ENCODE measurements at places on chromosomes 13 and 19.

- no peak for DNase-seq
Measured at GRCh38 chr13:84455143-84455905, 573.0 kb upstream of the SLITRK1 start.

- DNase-seq, result no peak
Measured at GRCh38 chr19:50311723-50312635, 17.2 kb downstream of the KCNC3 start.

GRCh38 chr19:41548954-41549688 is 26.8 kb upstream of the CEACAM21 start:
- DNase-seq, result peak; percentile 93

GRCh38 chr19:5127717-5128116 is 158.8 kb downstream of the KDM4B start:
- no peak for DNase-seq

DNA sequence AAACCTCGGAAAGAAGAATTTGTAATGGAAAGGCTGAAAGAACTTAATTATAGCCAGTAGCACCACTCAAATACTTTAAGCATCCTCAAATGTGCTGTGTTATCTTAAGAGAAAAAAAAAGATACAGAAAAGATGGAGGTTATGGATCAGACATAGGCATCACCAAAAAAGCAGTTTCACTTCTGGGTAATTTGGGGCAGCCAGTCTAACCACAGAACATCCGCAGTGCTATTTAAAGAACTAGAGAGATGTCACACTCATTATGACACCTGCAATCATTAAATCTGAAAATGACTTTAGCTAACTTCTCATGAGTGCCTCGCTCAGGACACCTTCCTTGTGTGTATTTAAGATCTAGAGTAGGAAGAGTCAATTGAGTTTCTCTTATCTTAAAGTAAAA is 211.8 kb downstream of the RBM26 start:
- peak; percentile 94 for DNase-seq

GRCh38 chr13:79314652-79315051 is 91.4 kb downstream of the RBM26 start:
- no peak for DNase-seq

DNA sequence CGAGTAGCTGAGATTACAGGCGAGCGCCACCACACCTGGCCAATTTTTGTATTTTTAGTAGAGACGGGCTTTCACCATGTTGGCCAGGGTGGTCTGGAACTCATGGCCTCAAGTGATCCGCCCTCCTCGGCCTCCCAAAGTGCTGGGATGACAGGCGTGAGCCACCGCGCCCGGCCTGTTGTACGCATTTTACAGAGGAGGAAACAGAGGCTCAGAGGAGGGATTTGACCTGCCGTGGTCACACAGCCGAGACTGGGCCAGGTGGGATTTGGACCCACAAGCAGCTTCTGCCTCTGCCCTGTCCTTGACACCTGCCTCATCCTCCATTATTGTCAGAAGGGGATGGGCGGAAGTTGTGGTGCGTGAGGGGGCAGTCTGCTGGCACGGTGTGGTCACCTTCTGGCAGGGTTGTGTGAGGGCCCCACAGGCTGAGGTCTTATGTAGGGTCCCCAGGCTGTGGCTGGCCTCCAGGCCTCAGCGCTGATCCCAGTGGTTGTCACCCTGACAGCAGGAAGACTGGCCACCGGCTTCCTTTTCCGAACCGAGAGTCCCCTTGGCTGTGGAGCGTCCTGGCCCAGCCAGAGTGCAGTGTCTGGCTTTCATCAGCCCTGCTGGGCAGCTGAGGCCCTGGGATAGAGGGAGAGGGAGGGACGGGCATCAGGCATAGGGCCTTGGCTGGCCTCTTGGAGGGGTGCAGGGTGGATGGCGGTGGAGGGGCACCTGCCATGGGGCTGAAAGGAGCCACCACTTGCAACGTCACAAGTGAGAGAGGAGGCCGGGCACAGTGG is 20.3 kb downstream of the NFIC start:
- DNase-seq, result no peak

DNA sequence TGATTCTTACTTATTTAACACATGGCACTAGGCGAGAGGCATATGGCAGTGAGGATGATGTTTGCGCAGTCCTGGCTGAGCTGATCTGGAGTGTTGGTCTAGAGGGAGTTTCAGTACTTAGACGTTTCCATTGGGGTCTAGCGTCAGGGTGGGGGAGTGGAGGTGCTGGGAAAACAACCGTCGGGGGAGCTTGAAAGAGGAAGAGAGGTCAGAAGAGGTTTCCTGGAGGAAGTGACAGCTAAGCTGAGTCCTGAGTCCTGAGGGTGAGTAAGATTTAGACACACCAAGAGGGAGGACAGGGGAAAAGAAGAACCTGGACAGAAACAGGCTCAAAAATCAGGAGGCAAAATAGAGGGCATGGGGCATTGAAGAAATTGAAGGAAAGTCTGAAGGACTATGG is 81.4 kb downstream of the ALOX5AP start:
- DNase-seq, result no peak

- DNase-seq, result no peak
Measured at GRCh38 chr19:30882411-30883005, 466.7 kb downstream of the TSHZ3 start.

GRCh38 chr19:48770266-48770665 is 14.9 kb downstream of the FGF21 start:
- DNase-seq, result no peak

GRCh38 chr19:18490728-18491127 is 31.1 kb downstream of the ELL start:
- no peak for DNase-seq

- DNase-seq, result no peak
Measured at GRCh38 chr13:20353973-20354372, 121.9 kb upstream of the GJB6 start.

DNA sequence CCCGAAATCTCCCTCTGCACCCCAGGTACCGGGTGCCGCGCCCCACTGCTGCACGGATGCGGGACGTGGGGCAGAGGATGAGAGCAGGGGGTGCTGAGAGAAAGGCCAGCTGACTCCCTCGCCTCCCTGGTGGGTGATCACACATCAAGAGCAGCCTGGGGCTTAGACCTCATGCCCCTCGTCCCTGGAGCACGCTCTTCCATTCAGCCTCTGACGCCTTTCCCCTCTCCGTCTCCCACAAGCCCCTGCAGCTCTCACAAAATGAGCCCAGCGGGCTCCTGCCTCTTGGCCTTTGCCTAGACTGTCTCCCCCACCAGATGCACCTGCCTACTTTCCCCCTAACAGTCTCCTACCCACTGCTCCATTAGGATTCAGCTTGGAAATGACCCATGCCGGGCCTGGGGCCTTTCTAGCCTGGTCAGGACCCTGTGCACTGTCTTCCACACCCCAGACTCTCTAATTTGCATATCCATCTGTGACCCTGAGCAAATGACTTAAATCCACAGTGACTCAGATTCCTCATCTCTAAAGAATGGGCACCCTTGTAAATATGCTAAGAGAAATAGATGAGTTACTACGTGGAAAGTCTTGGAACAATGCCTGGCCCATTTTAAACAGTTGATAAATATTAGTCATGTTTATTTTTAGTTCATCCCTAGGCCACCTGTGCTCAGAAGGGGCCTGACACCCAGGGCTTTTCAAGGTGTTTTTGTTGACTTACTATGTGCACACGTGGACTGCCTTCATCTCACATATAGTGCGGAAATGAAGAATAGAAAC is 582 bp upstream of the PTPRH start:
- DNase-seq, result peak; percentile 33

DNA sequence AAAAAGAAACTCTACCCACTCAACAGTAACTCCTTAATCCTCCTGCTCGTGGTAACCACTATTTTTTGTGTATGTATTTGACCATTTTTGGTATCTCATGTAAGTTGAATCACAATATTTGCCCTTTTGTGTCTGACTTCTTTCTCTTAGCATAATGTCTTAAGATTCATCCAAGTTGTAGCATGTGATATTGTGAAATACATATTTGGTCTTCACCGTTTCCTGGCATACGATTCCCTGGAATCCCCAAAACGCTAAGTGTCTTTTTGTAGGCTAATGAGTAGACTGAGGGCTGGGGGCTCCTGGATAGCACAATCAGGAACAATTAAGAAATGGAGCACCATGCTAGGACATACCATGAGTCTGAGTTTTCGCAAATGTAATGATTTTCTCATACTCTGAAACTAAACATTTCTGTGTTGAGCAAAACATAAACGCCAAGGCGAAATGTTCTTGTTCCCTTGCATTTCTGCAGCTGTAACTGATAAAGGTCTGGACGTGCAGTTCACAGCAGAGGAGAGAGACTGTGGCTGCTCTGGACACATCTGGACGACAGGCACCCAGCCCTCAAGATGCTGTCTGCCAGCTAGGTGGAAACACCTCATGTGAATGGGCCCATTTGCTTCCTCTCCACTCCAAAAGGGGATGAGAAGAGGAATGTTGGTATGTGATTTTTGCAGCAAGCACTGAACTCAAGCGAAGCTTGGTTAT is 38.4 kb downstream of the BRD4 start:
- peak; percentile 17 for DNase-seq

DNA sequence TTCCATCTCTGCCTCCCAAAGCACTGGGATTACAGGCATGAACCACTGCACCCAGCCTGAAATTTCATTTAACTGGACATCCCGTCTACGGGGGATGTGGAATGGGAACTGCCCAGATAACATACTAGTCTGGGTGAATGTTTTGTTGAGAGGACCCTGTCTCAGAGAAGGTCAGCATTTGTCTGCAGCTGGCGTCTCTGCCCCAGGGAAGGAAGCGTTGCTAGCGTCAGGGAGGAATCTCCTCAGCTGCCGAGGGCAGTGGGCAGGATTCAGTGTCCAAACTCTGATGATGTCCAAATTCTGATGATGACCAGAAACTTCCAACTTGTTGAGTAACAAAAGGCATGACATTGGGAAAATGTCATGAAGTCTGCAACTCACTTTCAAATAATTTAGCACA is 3.1 kb downstream of the NXNL1 start:
- DNase-seq, result no peak

GRCh38 chr13:42215578-42216421 is 56.2 kb upstream of the AKAP11 start:
- DNase-seq, result peak; percentile 39

DNA sequence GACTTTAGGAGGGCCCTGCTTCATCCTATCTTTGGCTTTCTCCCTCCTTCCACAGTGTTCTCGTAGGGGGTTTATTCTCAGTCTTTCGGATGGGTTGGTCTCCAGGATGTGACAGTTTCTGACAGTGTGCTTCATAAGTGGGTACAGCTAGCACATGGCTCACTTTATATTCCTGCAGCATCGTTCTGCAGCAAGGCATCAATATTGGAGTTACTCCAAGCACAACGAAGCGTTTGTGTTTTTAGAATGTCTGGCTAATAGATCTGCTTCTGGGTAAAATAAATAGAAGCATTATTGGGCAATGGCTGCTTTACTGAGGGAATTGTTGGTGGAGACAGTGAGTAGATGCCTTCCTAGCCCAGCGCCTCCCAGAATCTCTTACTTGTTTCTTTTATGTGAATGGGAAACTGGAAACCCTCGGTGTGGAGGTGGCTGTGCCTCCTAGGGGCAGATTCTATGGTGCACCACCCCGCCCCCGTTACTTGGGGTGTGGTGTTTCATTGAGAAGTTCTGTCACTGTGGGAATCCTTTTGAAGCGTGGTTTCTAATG is 2.0 kb downstream of the FARP1 start:
- DNase-seq, result no peak

DNA sequence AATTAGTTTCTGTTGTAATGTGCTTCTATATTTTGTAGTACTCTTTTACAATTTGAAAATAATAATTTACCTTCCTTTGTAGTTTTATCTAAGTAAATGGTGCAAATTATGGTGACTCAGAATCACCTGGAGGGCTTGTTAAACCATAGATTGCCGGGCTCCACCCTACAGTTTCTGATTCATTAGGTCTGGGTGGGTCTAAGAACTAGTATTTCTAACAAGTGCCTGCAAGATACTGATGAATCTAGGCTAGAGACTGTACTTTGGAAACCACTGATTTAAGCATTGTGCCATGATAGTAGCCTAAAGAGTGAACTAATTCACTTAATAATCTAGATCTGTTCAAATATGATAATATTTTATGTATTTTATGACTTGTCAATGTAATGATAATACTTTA is 437.4 kb upstream of the SPRY2 start:
- DNase-seq, result no peak

DNA sequence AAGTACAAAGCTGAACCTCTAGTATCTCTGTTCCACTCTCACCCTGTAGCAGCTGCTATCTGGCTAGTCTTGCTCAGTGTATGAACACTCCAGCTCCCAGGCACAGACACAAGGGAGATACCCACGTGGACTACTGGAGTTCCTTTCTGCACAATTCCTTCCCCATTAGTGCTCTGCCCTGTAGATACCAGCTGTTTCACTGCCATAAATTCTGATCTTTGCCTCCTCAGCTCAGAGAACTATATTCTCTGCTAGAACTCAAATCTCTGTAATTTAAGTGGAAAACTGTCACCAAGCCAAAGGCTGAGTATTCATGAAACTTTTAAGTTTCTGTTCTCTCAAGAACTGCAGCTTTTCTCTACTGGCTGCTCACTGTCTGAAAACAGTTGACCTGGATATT is 273.7 kb downstream of the DIAPH3 start:
- no peak for DNase-seq

GRCh38 chr19:53553865-53554791 is 16.2 kb downstream of the ZNF331 start:
- DNase-seq, result no peak

GRCh38 chr13:113802090-113802531 is 43.1 kb downstream of the TMEM255B start:
- peak; percentile 30 for DNase-seq

GRCh38 chr13:76754414-76754813 is 131.8 kb downstream of the KCTD12 start:
- DNase-seq, result no peak

DNA sequence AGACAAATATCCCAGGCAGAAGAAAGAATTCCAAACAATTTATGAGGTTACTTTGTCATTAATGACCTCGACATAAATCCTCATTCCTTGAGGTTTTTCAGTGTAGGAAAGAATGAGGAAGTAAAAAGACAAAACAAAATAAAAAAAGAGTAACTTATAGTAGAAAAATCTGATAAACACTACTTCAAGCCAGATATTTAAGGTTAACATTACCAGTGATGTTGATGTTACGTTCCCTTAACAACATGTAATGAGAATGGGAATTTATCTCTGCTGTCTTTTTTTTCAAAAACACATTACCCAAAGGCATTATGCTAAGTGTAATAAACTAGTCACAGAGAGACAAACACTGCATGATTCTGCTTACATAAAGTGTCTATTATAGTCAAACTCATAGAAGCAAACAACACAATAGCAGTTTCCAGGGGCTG is 935.1 kb downstream of the SLITRK1 start:
- DNase-seq, result no peak

DNA sequence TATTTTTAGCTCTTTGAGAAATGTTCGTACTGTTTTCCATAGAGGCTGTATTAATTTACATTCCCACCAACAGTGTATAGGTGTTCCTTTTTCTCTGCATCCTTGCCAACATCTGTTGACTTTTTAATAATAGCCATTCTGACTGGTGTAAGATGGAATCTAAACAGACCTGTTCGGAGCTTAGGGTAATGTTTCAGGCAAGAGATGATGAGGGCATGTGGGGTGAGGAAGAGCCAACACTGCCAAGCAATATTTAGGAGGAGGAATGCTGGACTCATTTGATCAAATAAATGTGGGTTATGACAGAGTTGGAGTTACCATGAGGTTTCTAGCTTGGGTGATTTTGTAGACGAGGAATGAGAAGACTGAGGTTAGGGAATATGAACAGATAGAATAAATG is 382.9 kb downstream of the KLF12 start:
- DNase-seq, result no peak

- no peak for DNase-seq
Measured at GRCh38 chr19:19388568-19389555, 16.6 kb upstream of the GATAD2A start.

- no peak for DNase-seq
Measured at GRCh38 chr13:29526741-29527140, 68.7 kb downstream of the SLC7A1 start.

GRCh38 chr13:22893777-22894176 is 287.0 kb upstream of the SGCG start:
- no peak for DNase-seq
